ENCODE measurements at places on chromosomes 13 and 19.
A peak's percentile ranks its signal among the peaks of the same experiment; 100 is the strongest.

GRCh38 chr13:94886191-94886590 lies 173.8 kb upstream of the SOX21 start:
- peak; percentile 63 for DNase-seq

DNA sequence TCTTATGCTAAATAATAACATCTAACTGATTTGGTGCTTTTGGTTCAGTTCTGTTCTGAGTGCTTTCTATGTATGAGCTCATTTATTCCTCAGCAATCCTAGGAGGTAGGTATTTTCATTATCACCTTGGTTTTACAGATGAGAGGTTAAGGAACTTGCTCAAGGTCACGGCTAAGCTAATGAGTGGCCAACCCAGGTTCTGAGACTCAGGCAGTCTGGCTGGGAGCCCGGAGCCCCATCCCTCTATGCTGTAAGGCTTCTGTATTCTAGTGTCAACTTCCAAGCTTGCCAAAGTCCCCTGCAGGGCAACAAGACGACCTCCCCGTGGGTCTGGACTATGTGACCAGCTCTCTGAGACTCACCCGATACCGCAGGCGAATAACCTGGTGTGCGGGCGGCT lies 60.5 kb downstream of the PARP4 start:
- no peak for DNase-seq

GRCh38 chr19:6224308-6224675 lies 55.5 kb downstream of the MLLT1 start:
- no peak for DNase-seq

DNA sequence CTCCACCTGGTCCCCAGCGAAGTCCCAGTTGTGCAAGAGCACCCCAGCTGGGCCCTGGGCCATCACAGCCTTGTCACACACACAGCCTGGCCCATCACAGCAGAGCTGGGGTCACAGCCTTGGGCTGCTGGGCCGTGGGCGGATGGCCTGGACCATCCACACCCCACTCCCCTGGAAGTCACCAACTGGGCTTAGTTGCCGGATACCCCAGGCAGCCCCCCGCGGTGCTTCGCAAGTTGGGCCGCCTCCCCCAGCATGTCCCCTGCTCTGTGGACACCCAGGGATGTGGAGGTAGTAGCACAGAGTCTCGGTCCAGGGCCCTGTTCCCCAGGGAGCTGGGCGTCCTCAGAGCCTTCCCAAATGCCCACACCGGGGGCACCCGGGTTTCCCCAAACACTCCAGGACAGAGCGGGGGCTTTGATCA lies 4.5 kb upstream of the ZNF554 start:
- DNase-seq = no peak

DNA sequence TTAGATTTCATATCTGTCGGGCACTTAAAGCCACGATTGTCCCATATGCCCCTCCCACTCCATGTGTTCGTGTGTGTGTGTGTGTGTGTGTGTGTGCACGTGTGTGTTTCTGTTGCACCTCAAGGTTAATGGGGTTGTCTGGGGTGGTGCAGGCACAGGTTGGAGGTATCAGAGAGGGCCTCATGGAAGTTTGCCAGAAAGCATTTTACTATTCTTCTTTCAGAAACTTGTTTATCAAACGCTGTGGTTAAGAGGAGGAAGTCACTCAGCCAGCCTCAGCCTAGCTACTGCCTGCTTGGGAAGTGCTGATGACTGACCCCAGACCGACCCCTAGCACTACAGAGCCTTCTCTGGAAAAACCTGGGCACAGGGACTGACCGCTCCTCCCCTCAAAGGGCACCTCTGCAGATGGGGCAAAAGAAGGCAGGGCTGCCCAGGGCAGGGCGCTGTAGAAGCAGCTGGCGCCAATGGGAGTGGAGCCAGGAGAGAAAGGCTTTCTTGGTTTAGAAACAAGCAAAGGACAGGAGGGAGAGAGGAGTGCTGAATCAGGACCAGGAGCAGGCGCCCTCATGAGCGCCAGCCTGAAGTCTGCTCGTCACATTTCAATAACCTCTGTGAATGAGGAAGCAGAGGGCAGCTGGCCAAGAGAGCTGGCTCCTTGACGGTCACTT lies 3.9 kb downstream of the SIAH3 start:
- no peak for DNase-seq

DNA sequence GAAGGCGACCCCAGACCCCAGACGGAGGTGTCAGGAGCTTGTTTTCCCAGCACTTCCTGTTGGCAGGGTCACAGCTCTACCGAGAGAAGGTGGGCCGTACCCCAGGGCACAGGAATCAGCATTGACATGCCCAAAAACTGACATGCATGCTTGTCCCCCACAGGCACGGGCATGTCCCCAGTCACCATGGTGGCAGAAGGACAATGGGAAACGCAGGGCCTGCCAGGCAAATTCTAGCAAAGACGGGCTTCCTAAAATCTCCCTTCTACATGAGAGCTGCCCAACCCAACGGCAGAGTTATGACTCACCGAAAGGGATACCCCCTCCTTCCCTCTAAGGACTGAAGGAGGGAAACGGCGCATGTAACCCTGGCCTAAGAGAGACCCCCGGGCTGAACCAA lies 18.5 kb downstream of the TSHZ3 start:
- DNase-seq = no peak

DNA sequence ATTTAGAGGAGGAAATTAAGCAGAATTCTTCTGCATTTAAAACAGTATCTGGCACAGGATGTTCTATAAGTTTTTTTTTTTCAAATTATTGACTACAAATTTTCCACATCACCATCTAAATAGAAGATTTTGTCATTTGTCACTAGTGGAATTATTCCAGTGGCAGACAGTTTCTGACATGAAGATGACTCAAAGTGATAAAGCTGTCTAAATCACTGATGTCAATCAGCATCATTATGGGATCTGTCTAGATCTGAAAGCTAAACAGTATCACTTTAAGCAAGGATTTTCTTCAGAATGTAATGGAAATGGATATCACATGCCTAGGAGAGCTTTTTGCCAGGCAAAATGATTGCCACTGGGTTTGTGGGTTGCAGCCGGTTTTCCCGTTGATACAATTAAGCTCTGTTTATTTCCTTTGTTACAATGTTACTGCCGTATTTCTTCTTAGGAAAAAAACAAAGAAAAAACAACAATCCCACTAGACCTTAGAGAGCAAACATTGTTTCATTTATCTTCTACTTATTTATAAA lies 1657.0 kb upstream of the PRR20A start:
- DNase-seq = no peak

GRCh38 chr19:38799104-38799503 lies 10.1 kb downstream of the LGALS7B start:
- no peak for DNase-seq

DNA sequence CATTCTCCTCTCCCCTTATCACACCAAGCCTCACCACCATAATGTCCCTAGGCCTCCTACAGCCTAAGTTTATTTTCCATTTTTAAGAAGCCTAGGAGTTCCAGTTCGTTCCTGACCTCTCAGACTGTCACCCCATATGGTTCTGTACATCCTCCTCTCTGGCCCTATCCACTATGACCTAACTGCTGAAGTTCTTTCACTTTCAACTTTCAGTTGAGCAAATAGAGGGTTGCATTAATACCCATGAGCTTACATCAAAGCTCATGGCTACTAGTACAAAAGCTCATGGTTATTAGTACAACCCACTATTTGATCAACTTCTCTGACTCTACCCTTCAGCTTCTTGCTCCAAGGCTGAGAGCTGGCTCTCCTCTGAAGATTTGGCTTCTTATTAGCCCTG lies 72.9 kb downstream of the FGF14 start:
- DNase-seq = no peak
